Nucleus accumbens (tissue), 56 donors: ENCODE measurements at places on chromosomes 6 and 20.

- peak; percentile 28 for DNase-seq
These were observed 41.1 kb upstream of the PTGIS start for GRCh38 chr20:49608752-49609670.

- no peak for DNase-seq
These were observed 51.9 kb downstream of the MAFB start for GRCh38 chr20:40637176-40637575.

GRCh38 chr6:54493138-54493537 is 184.9 kb downstream of the TINAG start:
- no peak for DNase-seq

DNA sequence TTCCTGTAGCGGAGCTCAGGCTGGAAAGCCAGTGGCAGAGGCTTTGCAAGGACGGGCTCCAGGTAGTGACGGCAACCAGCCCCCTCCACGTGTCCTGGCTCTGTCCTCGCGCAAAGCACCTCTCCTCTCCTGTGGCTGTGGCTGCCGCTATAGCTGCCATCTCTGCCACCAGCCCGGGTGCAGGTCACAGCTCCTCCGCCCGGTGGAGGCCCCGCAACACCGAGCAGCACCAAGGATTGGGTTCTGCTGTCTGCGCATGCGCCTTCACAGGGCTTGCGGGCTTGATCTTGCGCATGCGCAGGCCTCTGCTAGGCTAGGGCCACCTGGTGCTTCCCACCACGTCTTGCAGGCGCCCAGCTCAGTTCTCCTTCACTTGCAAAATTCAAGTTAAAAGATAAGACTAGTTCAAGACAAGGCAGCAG is 625.4 kb downstream of the QKI start:
- DNase-seq: no peak

GRCh38 chr6:55704421-55704820 is 125.4 kb upstream of the HMGCLL1 start:
- no peak for DNase-seq

- no peak for DNase-seq
These were observed 22.2 kb upstream of the SNRPB2 start for GRCh38 chr20:16707674-16708073.
